ENCODE measurements at places on chromosomes 5 and 9.

GRCh38 chr5:72244862-72245371 is 75.1 kb downstream of the MRPS27 start:
- DNase-seq, result peak; percentile 32

- no peak for DNase-seq
These were observed 1.6 kb upstream of the SETX start for GRCh38 chr9:132356324-132356924.

DNA sequence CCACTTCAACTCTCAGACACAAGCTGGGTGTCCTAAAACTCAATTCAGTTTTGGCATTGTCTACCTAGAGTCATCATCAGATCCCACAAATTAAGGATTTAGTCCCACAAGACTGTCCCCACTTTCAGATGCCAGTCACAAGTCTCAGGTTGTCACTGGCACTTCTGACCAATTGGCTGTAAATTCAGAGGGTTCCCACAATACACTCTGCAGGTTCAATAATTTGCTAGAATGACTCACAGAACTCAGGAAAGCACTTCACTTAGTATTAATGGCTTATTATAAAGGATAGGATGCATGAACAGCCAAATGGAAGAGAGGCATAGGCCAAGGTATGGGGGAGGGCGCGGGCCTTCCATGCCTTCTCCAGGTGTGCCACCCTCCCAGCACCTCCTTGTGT is 209.1 kb downstream of the SREK1 start:
- no peak for DNase-seq

DNA sequence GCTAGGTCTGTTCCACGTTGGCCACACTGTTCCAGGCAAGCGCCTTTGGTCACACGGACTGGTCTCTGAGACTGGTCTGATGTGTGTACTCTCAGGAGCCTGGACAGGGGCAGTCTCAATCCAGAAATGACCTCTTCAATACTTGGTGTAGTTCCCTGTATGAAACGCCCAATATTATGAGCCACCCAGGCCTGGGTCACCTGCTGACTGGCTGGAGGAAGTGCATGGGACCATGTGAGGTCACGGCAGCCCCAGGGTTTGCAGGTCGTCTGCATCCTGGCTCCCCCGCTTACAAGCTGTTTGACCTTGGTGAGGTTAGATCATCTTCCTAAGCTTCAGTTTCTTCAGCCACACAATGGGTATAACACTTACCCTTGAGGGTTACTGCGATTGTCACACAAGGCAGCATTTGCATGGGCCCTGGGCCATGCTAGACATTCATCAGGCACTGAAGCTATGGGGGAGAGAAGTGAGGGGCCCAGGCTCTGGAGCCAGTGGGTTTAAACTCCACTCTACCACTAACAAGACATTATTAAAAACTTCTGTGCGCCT is 5.2 kb upstream of the GRHPR start:
- DNase-seq, result no peak

DNA sequence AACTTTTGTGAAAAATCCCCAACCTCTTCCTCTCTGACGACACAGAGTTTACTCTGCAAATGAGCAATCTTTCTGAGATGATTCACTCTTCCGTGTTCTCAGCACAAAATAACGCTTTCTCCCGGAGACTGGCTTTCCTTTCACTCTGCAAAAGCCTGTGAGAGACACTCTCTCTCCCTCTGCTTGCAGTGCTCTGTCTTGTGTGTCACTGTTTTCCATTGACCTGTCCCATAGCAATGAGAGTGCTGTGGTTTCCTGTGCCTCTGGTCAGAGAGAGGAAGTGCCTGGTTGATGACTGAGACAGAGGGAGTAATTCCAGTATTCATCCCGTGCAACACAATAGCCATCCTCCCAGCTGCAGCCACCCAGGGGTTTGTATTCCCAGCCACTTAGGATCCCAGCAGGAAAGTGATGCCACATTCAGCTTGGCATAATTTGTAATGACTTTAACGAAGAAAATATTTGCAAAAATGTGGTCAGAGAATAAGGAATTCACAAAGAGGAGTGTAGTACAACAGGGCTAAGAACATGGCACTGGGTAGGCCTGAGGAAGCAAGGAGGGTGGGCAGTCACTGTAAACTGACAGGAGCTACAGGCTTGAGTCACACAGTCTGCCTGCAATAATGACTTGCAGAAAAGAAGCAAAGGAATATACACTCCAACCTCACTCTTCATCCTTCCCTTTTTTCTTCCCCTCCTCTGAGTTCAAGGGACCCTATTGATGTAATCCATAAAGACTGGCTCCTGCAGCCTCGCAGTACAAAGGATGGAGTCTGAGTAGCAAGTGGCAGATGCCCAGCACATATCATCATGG is 463.5 kb upstream of the RGMB start:
- peak; percentile 33 for DNase-seq

DNA sequence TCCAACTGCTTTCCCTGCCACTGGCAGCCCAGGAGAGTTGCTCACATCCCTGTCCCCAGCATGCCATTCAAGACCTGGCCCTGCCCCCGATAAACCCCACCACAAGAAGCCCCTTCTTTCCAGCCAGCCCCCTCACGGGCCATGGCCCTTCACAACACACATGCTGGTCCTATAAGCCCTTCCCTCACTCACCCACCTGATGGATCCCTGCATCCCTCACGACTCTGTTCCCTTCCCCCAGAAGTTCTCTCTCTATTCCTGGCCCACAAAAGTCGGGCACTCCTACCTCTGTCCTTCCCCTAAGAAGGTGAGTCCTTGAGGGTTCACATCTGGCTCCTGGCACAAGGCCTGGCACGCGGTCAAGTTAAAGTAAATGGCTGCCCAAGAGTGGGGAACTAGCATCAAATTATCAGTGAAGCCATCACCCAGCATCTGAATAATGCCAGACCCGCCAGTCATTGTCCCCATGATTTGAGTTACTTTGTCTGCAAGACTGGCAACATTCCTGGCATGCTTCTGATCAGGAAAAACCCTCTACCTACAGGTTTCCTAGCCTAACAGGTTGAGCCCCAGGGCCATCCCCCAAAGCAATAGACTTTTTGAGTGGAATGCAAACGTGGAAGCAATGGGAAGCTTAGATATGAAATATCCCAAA is 65.9 kb downstream of the CRB2 start:
- DNase-seq, result no peak

GRCh38 chr9:108900176-108900575 is 33.7 kb downstream of the ELP1 start:
- DNase-seq, result no peak

GRCh38 chr5:65334077-65334476 is 147.6 kb downstream of the ADAMTS6 start:
- no peak for DNase-seq

GRCh38 chr5:144421411-144421810 is 250.7 kb downstream of the KCTD16 start:
- no peak for DNase-seq

DNA sequence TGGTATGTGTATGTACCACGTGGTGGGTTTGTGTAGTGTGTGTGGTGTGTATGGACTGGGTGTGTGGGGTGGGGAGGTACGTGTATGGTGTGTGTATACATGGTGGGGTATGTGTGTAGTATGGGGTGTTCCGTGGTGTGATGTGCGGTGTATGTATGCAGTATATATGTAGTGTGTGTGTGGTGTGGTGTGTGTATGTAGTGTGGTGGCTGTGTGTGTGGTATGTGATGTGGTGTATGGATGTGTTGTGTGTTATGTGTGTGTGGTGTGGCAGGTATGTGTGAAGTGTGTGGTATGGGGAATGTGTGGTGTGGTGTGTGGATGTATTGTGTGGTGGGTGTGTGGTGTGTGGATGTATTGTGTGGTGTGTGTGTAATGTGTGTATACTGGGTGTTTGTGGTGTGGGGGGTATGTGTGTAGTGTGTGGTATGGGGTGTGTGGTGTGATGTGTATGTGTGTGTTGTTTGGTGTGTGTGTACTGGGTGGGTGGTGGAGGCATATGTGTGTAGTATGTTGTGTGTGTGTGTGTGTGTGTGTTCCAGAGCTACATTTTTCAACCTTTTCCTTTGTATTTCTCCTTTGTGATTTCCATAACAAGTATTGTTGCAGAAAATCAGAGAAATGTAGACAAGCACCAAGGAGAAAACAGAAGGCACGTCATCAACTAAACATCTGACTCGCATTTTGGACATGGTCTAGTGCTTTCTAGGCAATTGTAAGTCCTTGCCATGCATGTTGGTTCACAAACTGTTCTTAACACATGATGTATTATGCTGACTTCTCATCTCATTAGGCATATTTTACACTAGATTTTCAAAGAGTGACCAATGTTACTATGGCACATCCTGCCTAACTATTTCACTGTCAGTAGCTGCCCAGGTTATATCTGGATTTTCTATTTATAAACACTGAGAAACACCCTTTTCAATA is 13.2 kb downstream of the SEMA4D start:
- no peak for DNase-seq

DNA sequence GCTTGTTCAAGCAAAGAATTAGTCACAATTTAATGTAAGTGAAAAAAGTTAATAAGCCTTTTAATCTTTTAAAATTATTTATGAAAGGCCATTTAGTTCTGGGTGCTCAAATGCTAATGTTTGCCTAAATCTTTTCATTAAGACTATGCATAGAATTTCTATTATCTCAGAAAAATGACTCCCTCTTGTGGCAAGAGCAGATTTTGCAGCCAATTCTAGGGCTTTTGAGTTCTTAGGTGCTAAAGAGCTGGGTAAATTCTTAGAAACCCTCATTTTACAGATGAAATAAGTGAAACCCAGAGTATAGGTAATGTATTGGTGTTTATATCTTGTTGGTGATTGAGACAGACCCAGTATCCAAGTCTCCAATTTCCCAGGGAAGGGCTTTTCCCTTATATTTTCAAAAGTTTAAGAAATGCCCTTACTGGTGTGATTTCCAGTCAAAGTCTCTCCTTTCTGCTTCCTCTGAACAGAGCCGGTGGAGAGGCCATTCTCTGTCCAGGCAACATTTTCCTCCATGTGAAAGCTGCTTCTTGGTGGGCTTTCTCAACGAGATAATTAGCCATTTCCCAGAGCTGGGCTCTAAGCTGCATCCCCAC is 24.1 kb upstream of the PCSK5 start:
- no peak for DNase-seq

DNA sequence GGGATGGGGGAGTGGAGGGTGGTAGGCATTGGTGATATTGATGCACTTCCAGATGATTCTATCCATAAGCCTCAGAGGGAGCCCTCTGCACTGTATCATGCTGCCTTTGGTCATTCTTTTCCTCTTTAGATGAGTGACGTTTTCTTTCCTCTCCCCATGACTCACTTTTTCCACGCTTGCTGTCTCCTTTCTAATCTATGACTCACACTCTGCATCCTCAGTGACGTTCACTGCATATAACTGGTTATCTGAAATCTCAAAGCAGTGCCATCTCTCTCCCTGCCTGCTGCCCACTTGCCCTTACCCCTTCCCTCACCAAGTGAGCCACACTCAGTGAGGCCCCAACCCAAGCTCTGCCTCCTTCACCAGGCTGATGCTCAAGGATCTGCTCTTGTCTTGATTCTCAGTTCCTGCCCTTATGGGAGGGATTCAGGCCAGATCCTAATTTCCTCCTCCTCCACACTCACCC is 31.6 kb downstream of the PTGS1 start:
- no peak for DNase-seq

GRCh38 chr5:174828804-174829510 is 104.6 kb downstream of the MSX2 start:
- DNase-seq, result no peak

GRCh38 chr5:16763211-16763610 is 146.4 kb upstream of the RETREG1 start:
- DNase-seq, result no peak

- no peak for DNase-seq
These were observed 95.0 kb upstream of the RUFY1 start for GRCh38 chr5:179455320-179455719.

DNA sequence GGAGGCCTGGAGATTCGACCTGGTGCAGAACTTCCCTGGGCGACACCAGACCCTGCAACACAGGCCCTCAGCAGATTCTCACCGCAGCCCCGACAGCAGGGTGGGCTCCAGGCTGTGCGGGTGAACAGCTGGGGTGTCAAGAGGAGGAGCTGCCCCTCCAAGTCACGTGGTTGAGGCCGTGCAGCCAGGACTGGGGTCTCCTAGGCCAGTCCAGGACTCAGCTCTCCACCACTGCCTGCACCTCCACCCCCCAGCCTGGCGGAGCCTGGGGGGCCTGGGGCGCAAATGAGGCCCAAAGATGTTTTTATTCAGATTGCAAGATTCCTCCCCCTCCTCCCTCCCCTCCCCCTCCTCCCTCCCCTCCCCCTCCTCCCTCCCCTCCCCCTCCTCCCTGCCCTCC is 9.2 kb upstream of the AGPAT2 start:
- DNase-seq, result no peak

- DNase-seq, result no peak
These were observed 26.1 kb upstream of the RETREG1 start for GRCh38 chr5:16642867-16643266.

- no peak for DNase-seq
These were observed 74.5 kb downstream of the WNK2 start for GRCh38 chr9:93258419-93258817.

DNA sequence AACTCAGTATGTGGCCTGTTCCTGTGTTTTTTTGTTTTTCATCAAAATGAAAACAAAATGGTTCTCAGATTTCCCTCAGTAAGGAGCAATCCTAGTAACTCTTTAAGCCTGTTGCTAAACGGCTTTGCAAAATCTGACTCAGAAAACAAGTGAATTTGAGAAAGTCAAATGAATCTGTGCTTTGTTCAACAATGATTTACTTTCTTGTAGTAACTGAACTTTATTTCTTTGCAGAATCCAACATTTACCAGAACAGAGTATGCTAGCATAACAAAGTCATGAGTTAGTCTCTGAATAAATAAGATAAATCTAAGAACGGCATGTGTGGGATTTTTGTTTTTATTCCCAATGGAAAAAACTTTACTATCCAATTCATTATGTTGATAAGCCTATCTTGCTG is 93.8 kb downstream of the OXCT1 start:
- DNase-seq, result no peak

GRCh38 chr5:14450018-14450524 is 131.5 kb upstream of the OTULINL start:
- DNase-seq, result no peak

DNA sequence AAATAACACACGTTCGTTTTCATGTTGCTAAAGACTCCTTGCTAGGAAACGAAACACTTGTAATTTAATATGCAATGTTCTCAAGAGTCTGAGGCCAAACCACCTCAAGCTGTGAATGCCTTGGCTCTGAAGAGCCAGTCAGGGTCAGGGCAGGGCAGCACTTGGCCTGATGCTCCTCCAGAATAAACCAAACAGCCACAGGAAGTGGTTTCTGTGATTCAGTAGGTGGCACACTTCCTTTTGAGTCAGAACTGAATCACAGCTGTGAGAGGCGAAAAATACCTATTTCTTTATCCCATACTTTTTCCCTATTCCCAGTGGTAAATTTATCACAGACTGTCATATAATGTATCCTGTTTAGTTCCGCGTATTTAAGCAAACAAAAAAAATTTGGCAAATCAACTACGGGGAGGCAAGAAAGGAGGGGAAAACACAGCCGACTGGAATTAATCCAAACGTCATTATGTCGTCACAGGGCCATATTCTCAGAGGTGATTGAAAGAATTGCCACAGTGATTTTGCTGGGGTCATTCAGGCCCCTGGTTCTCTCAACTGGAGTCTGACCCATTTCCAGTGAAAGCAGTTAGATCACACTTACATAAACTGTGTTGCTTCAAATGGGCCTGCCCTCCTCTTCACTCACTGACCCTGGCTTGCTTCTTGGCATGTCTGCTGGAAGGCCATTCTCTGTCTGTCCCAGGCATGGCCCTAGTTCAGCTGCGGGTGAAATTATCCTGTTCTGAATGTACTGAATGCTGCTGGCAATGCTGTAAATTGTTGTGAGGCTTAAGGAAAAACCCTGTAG is 71.2 kb downstream of the ARRDC3 start:
- DNase-seq, result no peak

Data from NT2/D1 (cell line).